ENCODE measurements at places on chromosomes 12 and 14. TPM values are rescaled to one million over a fixed set of nuclear protein-coding genes. Genes with fewer than 3 reads are reported as not detected.

Gene DICER1
- 6.5 TPM for polyA plus RNA-seq

Gene DDX54
- polyA plus RNA-seq, result 34.1 TPM

Gene CLEC4C
- polyA plus RNA-seq, result not detected

Gene PROX2
- polyA plus RNA-seq, result not detected

Gene EGLN3
- polyA plus RNA-seq, result 25.4 TPM

Gene CERS5
- polyA plus RNA-seq, result 23.8 TPM

Gene STXBP6
- 11.9 TPM for polyA plus RNA-seq

Gene CLEC1B
- polyA plus RNA-seq, result not detected

Gene FGF6
- polyA plus RNA-seq, result not detected

Gene HCAR3
- polyA plus RNA-seq, result not detected

Gene LRRC74A
- polyA plus RNA-seq, result not detected

Gene GLIPR1L2
- 0.46 TPM for polyA plus RNA-seq

Gene KRT82
- polyA plus RNA-seq, result not detected

Gene DCAF4
- polyA plus RNA-seq, result 4.8 TPM

Gene CELA1
- not detected for polyA plus RNA-seq

Gene IL22
- polyA plus RNA-seq, result not detected

Gene AQP2
- not detected for polyA plus RNA-seq

Gene RPGRIP1
- 0.19 TPM for polyA plus RNA-seq

Gene TCL1B
- not detected for polyA plus RNA-seq

Gene INHBC
- not detected for polyA plus RNA-seq

Gene JDP2
- 18.5 TPM for polyA plus RNA-seq

Gene SCFD1
- polyA plus RNA-seq, result 51.2 TPM
